ENCODE measurements at places on chromosomes 2 and 18.

DNA sequence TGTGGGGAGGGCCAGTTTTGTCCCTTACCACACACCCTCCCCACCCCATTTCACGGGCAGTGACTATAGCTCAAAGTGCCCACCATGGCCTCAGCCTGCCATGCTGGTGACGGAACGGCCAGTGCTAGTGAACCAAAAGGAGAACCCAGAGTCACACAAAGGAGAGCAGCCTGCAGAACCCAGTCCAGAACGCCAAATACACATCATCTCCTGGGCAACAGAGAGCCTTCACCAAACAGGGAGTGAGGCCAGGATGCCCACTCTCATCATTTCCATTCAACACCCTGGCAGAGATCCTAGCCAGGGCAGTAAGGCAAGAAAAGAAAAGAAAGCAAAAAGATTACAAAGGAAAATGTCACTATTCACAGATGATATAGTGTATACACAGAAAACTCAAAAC lies 38.3 kb downstream of the HDAC4 start:
- DNase-seq, result no peak

DNA sequence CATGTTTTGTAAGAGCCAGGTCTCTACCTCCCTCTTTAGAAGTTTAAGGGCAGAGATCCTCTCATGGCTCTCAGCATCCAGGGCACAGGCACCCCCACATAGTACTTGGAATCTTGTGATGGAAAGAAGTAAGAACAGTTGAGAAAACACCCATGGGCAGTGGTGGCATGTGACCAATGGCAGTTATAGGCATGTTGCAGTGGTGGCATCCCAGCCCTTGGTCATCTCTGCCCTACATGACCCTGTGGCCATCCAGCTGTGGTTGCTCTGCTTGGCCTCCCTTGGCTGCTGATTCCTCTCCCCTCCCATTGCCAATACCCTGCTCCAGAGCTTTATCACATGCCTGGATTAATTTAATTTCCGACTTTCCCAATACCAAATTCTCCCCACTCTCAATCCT lies 13.3 kb upstream of the MSH2 start:
- DNase-seq, result no peak

GRCh38 chr2:240230291-240230931 lies 90.0 kb upstream of the OTOS start:
- no peak for DNase-seq

- no peak for DNase-seq
Measured at GRCh38 chr2:127942002-127942401, 56.2 kb upstream of the AMMECR1L start.

- no peak for DNase-seq
Measured at GRCh38 chr18:41022484-41022883, 932.5 kb upstream of the PIK3C3 start.

DNA sequence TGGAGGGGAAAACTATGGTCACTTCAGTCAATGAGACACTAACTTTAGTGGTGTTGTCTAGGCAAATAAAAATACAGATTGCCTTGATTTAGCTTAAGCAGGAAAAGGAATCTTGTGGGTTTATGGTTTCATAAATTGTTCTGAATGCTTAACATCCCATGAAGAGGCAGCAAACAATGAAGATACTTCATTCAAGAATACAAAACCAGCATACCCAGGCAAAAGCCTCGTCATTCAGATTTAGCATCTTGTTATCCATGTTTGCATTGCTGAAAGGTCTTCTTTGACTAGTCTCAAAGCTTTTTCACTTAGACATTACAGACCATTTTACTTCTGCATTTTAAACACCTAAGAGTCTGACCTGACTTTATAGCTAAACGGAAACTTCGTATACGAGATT lies 272.7 kb upstream of the FSHR start:
- no peak for DNase-seq

GRCh38 chr2:23489471-23490322 lies 104.7 kb downstream of the KLHL29 start:
- DNase-seq, result no peak

DNA sequence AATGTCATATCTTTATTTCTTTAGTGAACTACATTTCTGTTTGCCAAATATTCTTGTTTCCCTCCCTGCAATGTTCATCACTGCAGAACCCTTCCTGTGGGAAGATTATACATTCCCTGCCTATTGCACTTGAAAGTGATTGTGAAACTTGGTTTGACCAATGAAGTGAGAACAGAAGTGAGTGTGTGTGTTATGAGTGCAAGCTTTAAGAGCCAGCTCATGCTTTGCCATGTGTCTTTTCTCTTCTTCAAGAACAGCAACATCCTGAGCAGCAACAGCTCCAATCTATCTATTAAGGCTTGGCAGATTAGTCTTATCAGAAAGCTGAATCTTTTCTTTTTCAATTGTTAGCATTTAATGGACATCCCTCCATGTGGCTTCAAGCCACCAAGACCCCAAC lies 42.0 kb upstream of the UBE2E3 start:
- DNase-seq, result no peak

- no peak for DNase-seq
Measured at GRCh38 chr18:42758852-42759251, 356.6 kb downstream of the RIT2 start.

GRCh38 chr2:230664128-230664527 lies 48.5 kb upstream of the CAB39 start:
- DNase-seq, result no peak

GRCh38 chr18:58101291-58101794 lies 57.3 kb downstream of the NEDD4L start:
- no peak for DNase-seq

DNA sequence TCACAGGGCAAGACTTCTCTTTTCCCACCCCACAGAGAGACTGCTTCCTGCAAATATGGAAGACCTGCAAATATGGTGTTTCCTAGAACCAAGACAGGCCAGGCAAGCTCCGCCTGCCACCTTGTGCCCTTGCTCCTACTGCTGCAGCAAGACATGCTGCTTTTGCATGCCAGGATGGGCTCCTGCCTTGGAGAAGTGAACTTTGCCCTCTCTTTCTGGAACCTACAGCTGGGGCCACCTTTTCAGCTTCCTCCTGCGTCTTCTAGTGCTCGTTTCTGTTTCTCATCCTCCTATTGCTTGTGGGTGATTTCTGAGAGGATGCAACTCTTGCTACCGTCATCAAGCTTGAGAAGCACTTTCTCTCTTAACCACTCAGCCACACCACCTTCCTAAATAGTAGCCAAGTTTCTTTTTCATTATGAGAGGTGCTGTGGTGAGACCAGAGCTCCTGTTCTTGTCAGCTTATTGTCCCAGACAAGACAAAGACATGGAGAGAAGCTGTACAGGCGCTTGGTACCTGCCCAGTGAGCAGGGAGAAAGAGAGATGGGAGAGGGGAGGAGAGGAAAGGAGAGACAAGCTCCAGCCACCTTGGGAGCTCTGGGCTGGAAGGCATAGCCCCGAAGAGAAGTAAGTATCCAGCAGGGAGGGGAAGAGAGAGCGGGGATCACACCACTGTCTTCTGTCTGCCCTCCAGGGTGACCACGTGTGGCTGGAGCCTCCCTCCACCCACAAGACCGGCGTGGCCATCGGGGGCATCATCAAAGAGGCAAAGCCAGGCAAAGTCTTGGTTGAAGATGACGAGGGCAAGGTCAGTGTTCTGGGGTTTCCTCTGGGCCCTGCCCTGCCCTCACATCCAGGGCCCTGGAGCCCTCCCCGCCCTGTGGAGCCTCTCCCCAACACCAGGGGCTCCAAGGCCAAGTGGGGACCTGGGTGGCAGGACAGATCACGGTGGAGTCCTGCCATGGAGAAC lies 28.3 kb downstream of the MYO7B start:
- no peak for DNase-seq

- DNase-seq, result no peak
Measured at GRCh38 chr2:84301717-84302116, 157.4 kb downstream of the SUCLG1 start.

DNA sequence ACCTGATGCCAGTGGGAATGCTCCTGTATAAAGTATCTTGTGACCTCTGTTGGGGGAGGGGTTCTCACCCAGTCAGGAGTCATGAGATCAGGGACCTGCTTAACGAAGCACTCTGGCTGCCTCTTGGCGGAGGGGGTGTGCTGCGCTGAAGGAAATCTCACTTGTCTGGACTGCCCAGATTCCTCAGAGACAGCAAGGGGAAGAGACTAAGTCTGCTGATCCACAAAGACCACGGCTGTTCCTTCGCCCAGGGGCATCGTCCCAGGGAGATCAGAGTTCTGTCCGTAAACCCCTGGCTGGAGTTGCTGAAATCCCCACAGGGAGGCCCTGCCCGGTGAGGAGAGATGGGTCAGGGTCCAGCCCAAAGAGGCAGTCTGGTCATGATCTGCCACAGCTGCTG lies 168.4 kb downstream of the CCBE1 start:
- no peak for DNase-seq

DNA sequence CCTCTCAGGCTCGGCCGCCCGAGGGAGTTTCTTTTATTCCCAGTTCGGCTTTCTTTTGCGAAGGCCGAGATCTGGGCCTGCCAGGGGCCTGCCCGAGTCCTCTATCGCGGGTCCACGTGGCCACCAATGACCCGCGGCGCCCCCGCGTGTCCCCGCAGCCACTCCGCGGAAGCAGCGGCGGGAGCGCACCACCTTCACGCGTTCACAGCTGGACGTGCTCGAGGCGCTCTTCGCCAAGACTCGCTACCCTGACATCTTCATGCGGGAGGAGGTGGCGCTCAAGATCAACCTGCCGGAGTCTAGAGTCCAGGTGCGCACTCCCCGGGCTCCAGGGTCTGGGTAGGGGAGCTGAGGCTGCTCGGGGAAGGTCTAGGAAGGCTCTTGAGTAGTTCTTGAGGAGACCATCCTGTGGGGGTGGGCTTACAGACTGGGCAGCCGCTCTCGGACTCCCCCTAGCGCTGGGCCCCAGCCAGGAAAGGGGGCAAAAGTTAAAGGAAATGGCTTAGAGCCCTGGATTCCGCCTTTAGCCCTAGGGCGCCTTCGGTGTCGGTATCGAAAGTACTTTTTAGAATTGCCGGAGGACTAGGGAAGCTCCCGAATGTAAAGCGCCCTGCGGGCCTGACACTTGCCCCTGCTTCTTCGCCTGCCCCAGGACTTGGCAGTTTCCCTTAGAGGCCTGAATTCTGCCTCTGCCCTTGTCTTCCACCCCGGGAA lies 3.4 kb downstream of the OTX1 start:
- peak; percentile 53 for DNase-seq

- DNase-seq, result no peak
Measured at GRCh38 chr18:57533006-57533867, 53.3 kb downstream of the FECH start.

DNA sequence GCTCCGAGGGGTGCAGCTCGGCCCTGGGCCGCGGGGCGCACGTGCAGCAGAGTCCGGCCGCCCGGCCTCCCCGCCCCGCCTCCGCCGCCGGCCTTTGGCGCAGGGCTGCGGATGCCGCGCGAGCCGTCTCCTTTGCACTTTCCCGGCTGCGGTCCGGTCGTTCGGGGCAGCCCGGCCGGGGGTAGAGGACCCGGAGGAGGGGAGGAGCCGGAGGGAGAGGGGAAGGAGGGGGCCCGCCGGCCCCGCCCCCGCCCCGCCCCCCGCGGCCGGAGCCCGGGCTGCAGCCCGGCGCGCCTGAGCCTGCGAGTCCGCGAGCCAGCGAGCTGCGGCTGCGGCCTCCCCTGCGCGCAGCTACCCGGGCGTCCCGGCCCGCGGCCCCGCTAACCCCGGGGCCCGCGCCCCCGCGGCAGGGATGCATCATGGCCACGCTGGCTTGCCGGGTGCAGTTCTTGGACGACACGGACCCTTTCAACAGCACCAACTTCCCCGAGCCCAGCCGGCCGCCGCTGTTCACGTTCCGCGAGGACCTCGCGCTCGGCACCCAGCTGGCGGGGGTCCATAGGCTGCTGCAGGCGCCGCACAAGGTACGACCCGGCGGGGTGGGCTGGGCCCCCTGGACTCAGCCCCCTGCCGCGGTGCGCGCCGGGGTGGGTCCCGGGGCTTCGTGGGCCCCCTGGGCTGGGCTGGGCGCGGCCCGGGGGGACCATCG lies at the start of gene FHOD3:
TSS of gene FHOD3 (plus strand) at position 297 of the 709 bp plus-strand sequence. CDS start at position 420, 123 bp downstream.
- no peak for DNase-seq

- DNase-seq, result no peak
Measured at GRCh38 chr18:33914399-33914798, 310.3 kb downstream of the NOL4 start.

GRCh38 chr2:135163306-135163705 lies 111.2 kb downstream of the RAB3GAP1 start:
- DNase-seq, result no peak

GRCh38 chr2:10297191-10297830 lies 5.4 kb upstream of the HPCAL1 start:
- DNase-seq, result no peak

DNA sequence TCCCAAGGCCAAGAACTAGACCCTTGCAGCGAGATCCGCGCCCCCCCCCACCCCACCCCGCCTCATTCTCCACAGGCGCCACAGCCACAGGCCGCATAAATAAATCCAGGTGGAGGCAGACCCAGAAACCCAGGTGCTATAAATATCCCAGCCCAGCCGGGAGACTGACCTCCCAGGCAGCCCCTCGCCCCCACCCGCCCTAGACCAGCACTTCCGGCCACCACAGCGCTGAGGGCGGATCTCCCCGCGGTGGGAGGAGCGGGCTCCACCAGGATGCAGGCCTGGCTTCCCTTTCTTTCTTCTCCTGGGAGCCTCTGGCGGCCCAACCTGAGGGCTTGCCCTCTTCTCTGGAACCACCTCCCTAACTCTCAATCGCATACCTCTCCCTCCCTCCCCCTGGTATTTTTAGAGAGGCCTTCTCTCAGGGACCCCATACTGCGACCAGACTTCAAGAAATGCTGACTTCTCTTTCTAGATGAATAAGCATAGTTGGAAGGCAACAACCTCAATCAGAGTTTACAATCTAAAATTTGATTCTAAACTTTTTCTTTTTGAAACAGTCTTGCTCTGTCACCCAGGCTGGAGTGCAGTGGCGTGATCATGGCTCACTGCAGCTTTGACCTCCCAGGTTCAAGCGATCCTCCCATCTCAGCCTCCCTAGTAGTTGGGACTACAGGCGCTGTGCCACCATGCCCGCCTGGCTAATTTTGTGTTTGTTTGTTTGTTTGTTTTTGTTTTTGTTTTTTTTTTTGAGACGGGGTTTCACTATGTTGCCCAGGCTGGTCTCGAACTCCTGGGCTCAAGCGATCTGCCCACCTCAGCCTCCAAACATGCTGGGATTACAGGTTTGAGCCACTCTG lies 55.0 kb downstream of the PKDCC start:
- peak; percentile 70 for DNase-seq

DNA sequence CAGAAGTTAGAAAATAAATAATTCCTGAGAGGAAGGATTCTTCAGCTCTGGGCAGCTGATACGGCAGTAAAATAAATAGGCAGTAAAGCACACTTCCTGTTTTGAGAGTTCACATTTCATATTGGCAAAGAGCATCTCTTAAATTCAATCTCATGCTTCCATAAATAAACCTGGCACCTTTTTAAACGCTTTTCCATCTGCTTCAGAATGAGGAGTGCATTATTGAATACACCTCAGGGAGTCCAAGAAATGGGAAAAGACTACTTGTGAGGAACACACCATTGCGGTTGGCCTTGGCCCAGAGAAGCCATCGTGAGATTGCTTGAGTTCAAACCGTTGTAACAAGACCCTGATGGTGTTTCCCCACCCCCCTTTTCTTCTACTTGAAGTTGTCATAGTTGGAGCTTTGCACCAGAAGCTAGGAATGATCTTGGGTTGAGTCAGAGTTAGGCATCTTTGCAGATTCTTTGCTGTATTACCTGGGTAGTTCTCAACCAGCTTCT lies 123.9 kb downstream of the RDH14 start:
- no peak for DNase-seq

Data from mucosa of descending colon (tissue), 3 donors.